Glomerular endothelial cell (primary cell): ENCODE measurements at places on chromosomes 11 and 22.

DNA sequence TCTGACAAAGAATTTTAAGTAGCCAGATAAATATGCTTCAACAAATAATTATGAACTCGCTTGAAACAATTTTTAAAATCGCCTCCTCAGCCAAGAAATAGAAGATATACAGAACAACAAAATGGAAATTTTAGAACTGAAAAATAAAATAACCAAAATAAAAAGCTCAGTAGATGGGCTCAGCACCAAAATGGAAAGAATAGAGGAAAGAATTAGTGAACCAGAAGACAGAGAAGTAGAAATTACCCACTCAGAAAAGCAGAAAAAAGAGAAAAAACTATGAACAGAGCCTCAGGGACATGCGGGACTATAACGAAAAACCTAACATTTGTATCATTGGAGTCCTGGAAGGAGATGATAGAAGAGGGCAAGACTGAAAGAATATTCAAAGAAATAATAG lies 7.4 kb downstream of the COMMD9 start:
- DNase-seq, result no peak

GRCh38 chr22:44147008-44147645 lies 33.6 kb upstream of the PARVG start:
- no peak for DNase-seq

DNA sequence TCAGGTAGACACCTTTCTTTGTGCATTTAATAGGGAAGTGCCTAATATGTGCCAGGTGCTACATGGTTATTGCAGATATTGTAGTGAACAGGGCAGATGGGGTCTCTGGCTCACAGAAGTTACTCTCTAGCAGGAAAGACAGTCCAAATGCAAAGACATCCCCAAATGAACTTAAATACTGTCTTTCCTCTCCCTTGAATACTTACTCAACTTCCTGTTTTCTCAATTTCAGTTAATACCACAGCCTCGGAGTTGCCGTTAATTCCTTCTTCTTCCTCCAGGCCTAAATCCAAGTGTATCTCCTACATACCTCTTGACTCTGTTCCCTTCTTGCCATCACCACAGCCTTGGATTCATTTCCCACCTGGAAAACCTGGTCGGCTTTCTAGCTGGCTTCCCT lies 134.3 kb upstream of the SESN3 start:
- no peak for DNase-seq

GRCh38 chr11:61803889-61804647 lies 11.4 kb downstream of the FEN1 start:
- no peak for DNase-seq

DNA sequence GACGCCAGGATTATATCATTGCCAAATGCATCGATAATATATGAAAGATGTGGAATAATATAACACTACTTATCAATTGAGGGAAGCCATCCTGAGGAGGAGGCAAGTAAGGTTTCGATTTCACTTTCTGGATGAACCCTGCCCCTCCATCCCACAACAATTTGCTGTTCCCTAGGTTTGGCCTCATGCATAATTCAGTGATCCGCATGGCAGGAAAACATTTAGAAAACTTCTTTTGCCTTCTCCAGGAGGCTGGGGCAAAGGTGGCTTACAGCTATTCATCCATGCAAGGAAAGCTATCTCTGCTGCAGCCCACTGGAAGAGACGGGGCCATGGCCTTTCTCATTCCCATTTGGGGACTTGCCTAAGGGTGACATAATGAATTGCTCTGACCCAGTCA lies 489.4 kb upstream of the CADM1 start:
- DNase-seq, result no peak

DNA sequence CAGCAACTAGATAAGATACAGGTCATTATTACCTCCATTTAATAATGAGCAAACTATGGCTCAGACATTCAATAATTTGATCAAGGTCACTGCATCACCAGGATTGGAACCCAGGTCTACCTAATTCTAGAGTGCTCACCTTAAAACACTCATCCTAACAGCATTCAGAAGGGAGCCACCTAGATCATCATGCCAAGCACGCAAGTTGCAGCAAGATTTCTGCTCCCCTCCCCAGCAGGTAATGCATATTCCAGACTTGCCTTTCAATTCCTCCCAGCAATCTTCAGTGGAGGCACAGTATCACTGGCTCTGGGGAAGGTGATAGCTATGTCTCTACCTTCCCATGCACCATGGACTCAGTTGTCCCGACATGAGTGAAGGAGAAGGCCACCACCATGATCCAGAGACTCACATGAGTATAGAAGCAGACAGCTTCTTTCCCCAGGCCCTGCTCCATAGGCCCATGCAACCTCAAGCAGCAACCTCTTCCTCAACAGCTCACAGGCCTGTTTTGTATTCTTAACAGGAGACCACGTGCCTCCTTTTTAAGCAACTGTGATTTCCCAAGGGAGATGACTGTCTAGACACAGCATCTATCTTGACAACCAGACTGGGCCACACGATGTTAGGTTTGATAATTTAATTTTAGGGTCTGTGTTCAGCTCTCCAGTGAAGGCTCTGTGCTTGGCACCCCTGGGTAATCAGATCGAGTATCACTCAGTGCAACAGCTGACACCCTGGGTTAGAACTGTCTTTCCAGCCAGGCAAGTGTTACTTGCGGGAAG lies 36.4 kb downstream of the RAB30 start:
- DNase-seq, result no peak

DNA sequence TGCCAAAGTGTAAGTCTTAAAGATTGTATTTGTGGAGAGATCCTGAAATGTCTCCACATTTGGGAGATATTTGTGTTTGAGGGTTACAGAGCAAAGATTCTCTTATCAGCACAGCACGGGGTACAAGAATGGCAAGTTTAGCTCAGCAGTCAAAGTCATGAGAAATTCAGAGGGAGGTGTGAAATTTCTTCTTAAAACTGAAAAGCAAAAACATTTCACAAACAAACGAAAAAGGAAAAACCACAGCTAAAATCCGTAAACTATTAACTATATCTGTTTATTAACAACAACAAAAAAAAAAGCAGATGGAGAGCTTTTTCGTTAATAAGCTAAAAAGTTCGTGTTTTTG lies 40.9 kb upstream of the ETS1 start:
- DNase-seq, result no peak

GRCh38 chr11:76293189-76293631 lies 86.9 kb upstream of the WNT11 start:
- no peak for DNase-seq

- DNase-seq, result no peak
Observed at GRCh38 chr11:96147906-96148486, 195.0 kb downstream of the MAML2 start.

- no peak for DNase-seq
Observed at GRCh38 chr11:115132436-115133228, 371.6 kb downstream of the CADM1 start.

DNA sequence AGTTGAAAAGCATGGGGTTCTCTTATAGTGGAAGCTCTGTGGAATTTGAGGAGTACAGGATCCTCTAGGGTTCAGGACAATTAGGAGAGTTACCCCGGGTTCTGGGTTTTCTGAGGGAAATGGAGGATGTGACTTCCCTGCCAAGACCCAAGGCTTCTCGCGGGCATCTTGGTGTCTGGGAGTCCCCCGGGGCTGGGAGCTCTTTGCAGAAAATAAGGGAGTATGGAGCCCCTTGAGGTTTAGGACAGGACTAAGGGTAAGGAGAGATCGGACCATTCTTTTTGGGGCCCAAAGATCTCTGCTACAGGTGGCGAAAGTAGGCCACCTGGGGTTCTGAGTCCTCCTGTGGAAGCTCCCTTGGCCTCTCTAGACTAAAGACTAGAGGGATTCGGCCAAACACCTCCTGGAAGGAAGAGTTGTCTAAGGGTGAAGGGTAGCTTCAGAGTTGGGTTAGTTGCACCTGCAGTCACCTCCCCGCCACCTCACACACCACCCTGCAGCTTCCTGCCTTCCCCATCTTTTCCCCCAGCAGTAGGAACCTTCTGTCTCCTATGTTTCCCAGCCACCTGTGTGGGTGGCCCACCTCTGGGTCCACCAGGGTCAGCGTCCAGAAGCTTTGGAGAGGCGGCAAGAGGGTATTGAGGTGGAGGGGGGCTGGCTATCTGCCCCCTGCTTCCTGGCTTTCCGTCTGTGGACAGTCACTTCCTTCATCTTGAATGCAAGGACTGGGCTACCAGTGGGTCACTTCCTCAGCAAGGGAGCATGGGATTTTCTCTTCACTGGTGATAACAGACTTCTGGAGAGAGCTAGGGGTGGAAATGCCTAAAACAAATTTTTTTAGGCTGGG lies 908 bp downstream of the LIMK2 start:
- no peak for DNase-seq

DNA sequence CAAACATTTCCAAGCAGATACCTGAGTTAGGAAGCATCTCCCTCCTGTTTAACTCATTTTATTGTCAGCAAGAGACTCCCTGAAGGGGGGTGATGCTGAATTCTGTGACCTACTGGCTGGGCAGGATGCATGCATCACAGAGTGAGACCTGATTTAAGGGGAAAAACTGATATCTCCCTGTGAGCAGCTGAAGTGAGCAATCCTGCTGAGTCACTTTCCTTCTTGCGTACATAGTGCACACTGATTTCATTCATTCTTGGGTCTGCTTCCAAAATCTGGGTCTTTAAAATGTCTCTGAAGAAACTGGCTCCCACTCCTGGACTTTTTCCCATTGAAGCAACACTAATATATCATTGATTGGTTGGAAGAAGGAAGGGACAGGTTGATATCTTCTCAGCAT lies 23.3 kb downstream of the P4HA3 start:
- peak; percentile 80 for DNase-seq

- DNase-seq, result no peak
Observed at GRCh38 chr11:14181121-14181520, 177.9 kb downstream of the RRAS2 start.

GRCh38 chr11:83836883-83837654 lies 550.9 kb upstream of the CCDC90B start:
- no peak for DNase-seq

DNA sequence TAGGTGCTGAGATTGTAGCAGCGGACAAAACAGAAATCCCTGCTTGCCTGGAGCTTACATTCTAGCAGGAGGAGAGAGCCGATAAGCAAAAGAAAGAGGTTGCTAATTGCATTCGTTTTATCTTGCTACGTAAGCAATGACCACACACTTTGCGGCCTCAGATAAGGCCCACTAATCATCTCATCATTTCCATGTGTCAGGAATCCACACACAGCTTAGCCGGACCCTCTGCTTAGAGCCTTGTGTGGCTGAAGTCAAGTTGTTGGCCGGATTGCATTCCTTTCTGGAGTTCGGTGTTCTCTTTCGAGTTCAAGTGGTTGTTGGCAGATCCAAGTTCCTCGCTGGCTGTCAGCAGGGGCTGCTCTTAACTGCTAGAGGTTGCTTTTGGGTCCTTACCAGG lies 101.6 kb downstream of the CHST1 start:
- DNase-seq, result no peak

DNA sequence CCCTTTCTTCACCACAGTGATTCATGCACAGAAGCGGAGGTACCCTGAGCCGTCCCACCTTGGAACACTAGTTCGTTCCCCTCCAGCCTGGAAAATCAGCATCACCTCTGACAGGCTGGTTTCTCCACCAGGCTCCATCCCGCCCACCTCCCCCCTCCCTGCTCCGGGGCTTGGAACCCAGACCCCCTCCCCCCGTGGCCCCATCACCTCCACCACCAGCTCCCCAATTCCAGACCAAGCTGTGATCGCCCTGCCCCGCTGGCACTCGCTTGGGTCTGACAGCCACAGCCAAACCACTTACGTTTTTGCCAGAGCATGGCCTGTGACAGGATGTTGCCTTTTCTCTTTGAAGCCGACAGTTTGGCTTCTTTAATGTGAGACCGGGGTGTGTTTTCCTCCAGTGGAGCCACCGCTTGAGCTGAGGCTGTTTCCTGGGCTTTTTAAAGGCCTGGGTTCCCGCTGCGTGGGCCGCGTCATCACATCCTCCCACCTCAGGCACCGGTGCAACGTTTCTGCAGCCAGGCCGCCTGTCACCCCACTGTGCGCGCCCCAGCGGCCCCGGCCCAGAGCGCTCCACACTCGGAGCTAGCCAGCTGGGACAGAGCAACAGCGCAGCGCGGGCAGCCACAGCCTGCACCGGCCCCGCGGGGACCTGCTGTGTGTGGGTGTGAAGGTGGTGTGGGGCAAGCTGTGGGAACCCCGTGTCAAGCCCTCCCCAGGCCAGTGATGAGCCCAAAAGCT lies at the start of gene POU2AF1:
TSS of gene POU2AF1 (minus strand) at position 415 of the 741 bp plus-strand sequence. CDS start at position 317, 98 bp downstream.
- no peak for DNase-seq

- no peak for DNase-seq
Observed at GRCh38 chr11:8757047-8757446, 74.5 kb downstream of the RPL27A start.

GRCh38 chr11:3826721-3827120 lies 14.0 kb downstream of the RHOG start:
- no peak for DNase-seq

GRCh38 chr11:28107191-28107749 lies 686 bp downstream of the KIF18A start:
- no peak for DNase-seq

GRCh38 chr22:26082866-26083265 lies 86.4 kb upstream of the SEZ6L start:
- DNase-seq, result no peak

GRCh38 chr11:93895106-93895862 lies 44.9 kb upstream of the VSTM5 start:
- peak; percentile 25 for DNase-seq

DNA sequence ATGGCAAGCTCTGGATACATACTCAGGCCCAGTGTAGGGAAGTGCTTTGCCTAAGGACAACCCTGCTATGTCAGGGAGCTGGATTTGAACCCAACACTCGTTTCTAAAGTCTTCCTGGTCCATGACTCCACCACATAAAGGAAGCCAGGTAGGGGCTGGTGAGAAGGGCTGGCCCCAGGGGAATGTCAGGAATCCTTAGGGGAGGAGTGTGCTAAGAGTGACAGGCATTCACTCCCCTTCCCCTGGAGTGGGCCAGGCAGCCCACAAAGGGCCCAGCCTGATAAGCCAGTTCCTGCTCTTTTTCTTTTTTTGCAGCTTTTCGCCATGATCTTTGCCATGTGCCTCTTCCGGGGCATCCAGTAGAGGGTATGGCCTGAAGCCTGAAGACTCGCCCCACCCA lies 21.9 kb downstream of the TP53I11 start:
- DNase-seq, result no peak

- DNase-seq, result no peak
Observed at GRCh38 chr22:17774206-17774925, at the start of gene BID. Gene BID (minus strand): TSS chr22:17774469. CDS start chr22:17750116, 24,353 bp downstream.

GRCh38 chr22:44180706-44181032 lies at the start of gene PARVG:
Gene PARVG (plus strand): TSS chr22:44180925. CDS start chr22:44183330, 2,405 bp downstream.
- DNase-seq, result no peak

DNA sequence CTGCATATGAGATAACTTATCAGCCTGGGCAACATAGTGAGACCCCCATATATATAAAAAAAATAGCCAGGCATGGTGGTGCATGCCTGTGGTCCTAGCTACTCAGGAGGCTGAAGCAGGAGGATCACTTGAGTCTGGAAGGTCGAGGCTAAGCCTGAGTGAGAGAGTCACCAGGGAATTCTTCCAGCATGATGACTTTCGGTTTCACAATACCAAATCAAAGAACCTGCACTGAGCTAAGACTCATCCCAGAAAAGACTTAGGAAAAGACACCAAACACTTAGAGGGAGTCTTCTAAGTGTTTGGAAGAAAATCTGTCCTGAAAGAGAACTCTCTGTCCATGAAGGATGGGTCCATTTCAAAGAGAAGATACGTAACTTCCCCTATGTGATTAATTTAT lies 12.7 kb downstream of the STK33 start:
- no peak for DNase-seq

GRCh38 chr11:104625246-104625645 lies 273.0 kb downstream of the CASP12 start:
- DNase-seq, result no peak
